ENCODE measurements at places on chromosomes 3 and 15. TPM values are rescaled to one million over a fixed set of nuclear protein-coding genes. Genes with fewer than 3 reads are reported as not detected.

GRCh38 chr15:42078903-42079302, 15.5 kb downstream of the PLA2G4D start:
- no peak for DNase-seq

GRCh38 chr3:148999806-149000205, 8.5 kb downstream of the GYG1 start:
- DNase-seq: no peak

- DNase-seq: no peak
Measured at GRCh38 chr3:50135964-50136363, 19.2 kb upstream of the SEMA3F start.

The IL17RB gene
- total RNA-seq: not detected

- no peak for DNase-seq
Measured at GRCh38 chr3:127157171-127157828, 35.6 kb upstream of the PRR23E start.

The MFN1 gene
- total RNA-seq: 83.2 TPM

DNA sequence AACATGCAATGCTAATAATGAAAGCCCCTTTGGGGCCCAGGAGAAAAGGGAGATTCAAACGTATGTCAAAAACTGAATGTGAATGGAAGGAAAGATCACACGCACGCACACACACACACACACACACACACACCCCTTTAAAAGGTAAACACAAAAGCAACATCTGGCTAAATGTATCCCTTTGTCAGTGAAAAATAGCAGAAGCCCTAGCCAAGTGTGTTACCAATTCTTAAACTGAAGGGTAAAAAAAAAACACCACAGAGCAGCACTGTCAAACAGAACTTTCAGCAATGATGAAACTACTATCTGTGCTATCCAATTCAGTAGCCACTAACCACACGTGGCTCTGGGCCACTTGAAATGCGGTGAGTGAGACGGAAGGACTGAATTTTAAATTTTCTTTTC, 4.9 kb downstream of the RFTN1 start:
- no peak for DNase-seq

DNA sequence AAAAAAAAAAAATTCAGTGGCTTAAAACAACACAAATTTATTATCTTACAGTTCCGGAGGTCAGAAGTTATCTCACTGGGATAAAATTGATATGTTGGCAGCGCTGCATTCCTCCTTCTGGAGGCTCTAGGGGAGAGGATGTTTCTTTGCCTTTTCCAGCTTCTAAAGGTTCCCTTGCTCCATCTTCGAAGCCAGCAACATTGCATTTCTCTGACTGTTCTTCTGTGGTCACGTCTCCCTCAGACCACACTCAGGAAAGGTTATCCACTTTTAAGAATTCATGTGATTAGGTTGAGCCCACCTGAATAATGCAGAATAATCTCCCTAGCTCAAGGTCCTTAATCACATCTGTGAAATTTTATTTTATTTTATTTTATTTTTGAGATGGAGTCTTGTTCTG, 23.4 kb upstream of the ACAP2 start:
- no peak for DNase-seq

DNA sequence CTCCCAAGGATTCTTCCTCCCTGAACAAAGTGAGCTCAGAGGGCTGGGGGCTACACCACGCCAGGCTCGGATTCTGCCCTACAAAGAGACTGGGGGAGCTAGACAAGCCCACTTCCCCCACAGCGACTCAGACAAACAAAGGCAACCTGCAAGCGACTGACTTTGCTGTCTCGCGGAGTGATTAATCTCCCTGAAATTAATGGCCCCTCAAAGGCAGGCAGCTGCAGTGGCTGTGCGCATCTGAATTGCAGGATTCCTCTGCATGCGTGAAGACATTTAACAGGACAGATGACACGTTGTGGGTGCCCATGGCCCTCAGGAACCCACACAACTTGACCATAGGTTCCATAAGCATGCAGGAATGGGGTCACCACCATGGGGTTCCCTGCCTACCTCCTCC, 18.4 kb downstream of the CTXND1 start:
- DNase-seq: no peak

GRCh38 chr15:41621200-41622193, 38.7 kb upstream of the MGA start:
- peak; percentile 81 for DNase-seq

DNA sequence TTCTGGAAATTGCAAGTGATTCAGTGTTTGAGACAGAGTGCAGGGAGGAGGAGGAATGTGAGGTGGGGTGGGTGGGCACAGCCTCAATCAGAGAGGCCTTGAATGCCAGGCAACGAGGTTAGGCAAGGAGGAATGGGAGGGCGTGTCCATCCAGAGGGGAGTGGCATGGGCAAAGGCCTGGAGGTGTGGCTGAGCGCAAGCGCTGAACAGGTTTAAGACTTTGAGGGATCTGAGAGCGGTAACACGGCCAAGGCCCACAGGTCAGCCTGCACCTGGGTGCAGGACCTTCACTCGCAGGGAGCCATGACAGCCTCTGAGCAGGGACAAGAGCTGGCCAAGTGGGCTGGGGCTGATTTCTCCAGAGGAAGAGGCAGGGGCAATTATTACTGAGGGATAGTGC, 125.9 kb downstream of the TPRA1 start:
- DNase-seq: no peak

- no peak for DNase-seq
Measured at GRCh38 chr3:177199206-177199760, 2.0 kb upstream of the TBL1XR1 start.

- no peak for DNase-seq
Measured at GRCh38 chr15:65212097-65212496, 824 bp upstream of the CILP start.

DNA sequence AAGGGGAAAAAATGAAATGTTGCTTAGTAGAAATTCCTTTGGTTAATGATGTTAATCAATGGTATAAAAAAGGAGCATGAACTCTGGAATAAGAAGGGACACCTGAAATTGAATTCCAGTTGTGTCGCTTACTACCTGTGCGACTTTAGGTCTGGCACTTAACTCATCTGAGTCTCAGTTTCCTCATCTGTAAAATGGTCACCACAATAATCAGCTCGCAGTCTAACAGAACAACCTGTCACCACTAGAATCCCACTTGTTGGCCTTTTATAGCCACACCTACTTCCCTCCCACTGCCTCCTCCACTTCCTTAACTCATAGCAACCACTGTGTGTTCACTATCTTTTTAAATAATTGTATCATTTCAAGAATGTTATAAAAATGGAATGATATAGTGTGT, 2.5 kb downstream of the PLAAT1 start:
- DNase-seq: no peak

The RLBP1 gene
- total RNA-seq: not detected

GRCh38 chr3:15659254-15659975, 57.9 kb downstream of the BTD start:
- no peak for DNase-seq

DNA sequence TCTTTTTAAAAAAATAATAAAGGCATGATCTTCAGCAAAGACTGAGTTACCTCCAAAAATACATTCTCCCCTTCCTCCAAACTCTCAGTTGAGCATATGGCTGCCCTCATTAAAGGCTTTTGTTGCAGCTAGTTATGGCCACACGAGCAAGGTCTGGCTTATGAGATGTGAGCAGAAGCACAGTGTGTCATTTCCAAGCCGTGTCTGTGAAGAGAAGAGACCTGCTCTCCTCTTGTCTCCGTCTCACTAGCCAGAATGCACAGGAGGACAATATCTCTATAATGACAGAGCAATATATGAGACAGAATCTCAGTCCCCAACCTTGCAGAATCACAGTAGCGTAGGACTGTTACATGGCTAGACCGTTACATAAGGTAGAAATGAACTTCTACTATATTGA, 152.3 kb downstream of the MAGI1 start:
- DNase-seq: no peak

The CRABP1 gene
- total RNA-seq: not detected

DNA sequence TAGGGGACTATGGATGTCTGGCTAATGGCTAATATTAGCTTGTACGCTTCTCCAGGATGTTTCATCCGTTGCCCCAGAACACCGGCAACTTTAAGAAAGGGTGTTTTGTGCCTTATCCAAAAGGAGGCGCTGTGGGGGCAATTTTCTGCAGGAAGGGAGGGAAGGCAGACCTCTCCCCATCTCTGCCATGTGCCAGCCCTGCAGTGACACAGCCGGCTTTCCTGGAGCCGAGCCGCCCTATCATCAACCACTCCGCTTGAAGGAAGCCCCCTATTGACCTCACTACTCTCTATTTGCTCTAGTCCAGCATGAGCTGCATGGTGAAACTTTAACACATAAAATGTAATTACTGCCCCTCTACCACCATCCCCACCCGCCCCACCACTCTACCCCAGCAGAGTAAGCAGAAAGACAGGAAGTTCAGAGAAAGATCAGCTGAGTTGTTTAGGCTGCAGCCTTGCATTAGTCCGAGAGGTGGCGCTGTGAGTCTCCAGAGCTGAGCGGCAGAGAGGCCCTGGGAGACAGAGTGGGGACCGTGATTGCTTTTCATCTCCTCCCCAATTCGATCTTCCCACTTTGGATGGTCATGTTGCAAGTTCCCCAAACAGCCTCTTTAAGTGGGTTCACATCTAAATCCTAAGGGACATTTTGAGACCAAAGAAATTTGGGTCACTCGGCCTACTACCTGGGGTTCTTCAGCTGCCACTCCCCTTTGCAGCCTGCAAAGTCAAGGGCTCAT, 24.5 kb upstream of the RAD18 start:
- DNase-seq: peak; percentile 52

- no peak for DNase-seq
Measured at GRCh38 chr3:187963677-187964385, 190.1 kb upstream of the LPP start.

- DNase-seq: no peak
Measured at GRCh38 chr3:177603148-177603603, 405.9 kb upstream of the TBL1XR1 start.

DNA sequence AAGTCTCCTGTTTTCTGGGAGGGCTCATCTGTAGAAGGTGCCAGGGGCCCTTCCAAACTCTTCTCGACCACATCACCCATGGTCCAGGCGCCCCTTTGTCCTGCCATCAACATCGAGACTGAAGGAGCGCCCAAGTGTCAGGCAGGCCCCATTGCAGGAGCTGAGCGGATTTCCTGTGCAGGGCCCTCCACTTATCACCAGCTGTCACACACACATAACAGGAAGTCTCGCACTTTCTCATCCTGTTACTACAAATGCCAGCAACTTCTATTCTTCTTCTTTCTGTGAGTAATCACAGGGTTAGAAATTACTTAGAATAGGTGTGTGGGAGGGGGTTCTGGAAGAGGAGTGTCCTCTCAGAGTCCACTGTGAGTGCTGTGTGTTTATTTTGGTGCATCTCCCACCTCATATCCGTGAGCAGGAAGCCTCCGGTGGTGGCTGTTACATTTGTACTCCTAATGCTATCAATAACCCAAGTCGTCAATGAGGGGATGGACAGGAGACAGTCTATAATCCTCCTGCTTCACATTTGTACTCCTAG, at the start of gene KLHL6:
Gene KLHL6, minus strand, starts transcription at position 166 of the 541 bp plus-strand sequence. Its CDS starts 53 bp downstream, at position 113.
- no peak for DNase-seq

DNA sequence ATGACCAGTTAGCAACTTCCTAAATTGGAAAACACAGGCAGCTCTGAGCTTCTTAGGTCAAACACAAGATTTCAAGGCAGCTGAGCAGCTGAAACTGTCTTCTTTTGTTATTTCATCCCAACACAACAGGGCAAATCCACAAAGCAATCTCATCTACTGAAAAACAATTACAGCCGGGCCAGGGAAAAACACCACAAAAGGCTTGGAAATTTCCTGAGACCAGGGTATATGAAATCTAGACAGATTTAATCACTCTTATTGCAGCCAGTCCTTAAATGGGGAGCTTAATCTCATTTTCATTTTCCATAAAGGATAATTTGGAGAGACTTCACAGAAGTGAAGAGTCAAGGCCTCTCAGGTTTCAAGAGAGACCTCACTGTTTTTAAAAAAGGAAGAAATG, 181.8 kb downstream of the SSR3 start:
- no peak for DNase-seq

The CCDC54 gene
- total RNA-seq: not detected

The C3orf20 gene
- not detected for total RNA-seq

The ADIPOQ gene
- total RNA-seq: not detected

GRCh38 chr15:72203507-72203837, 5.9 kb upstream of the GRAMD2A start:
- peak; percentile 75 for DNase-seq

GRCh38 chr3:136750897-136751315, 1.3 kb downstream of the STAG1 start:
- peak; percentile 25 for DNase-seq
